ENCODE measurements at places on chromosomes 3 and 15. TPM values are rescaled to one million over a fixed set of nuclear protein-coding genes. Genes with fewer than 3 reads are reported as not detected.

GRCh38 chr3:168096210-168096652 is 507 bp upstream of the GOLIM4 start:
- peak overlapping the region; percentile 83 for H3K4me3 ChIP-seq
- no peak for DNase-seq
- H3K27me3 ChIP-seq = peaks cover 37% of the 10 kb centered on the region
- H3K4me1 ChIP-seq = peaks cover 10% of the 10 kb centered on the region
- H3K27ac ChIP-seq = peak overlapping the region; percentile 86

DNA sequence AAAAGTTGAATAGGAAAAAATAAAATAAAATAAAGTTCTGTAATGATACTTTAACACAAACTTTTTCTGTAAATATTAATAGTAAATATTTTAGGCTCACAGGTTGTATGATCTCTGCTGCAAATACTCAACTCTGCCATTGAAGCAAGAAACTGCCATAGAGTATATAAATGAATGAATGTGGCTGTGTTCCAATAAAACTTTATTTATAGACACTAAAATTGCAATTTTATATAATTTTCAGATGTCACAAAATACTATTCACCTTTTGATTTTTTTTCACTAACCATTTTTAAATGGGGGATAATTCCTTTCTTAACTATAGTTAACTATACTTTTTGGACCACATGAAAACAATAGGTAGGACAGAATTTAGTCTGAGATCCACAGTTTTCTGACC is 16.0 kb downstream of the EIF1B start:
- no peaks in the 10 kb centered on the region for H3K36me3 ChIP-seq
- H3K27ac ChIP-seq = no peak overlapping the region
- H3K4me1 ChIP-seq = peaks cover 3% of the 10 kb centered on the region
- no peak overlapping the region for H3K4me3 ChIP-seq

DNA sequence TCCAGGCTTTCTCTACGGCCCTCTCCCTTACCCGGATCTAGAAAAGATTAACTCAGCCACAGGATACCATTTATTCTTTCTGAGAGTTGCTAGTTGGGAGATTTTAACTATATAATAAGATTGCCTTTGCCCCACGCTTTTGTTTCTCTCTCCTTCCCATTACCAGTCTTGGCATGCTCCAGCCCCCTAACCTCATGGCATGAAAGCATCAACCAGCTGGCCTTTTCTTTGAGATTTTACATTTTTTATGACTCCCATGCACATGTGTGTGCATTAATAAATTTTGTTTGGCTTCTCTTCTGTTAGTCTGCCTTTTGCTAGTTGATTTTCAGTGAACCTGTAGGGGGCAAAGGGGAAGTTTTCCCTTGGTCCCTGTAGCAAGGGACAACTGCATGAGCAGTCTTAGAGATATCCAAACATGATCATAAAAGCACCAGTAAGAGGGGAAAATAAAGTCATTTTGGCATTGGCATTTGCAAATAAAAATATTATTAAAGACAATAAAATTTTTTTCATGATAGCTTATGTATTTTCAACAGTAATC is 73.6 kb downstream of the OXSM start:
- no peaks in the 10 kb centered on the region for H3K4me1 ChIP-seq
- H3K27me3 ChIP-seq = no peaks in the 10 kb centered on the region
- no peak overlapping the region for H3K4me3 ChIP-seq
- no peaks in the 10 kb centered on the region for H3K36me3 ChIP-seq
- DNase-seq = no peak
- no peak overlapping the region for H3K27ac ChIP-seq

GRCh38 chr3:99410789-99411311 is 227.5 kb upstream of the COL8A1 start:
- no peaks in the 10 kb centered on the region for H3K27me3 ChIP-seq
- H3K27ac ChIP-seq = no peak overlapping the region
- H3K4me1 ChIP-seq = no peaks in the 10 kb centered on the region
- H3K36me3 ChIP-seq = no peaks in the 10 kb centered on the region

DNA sequence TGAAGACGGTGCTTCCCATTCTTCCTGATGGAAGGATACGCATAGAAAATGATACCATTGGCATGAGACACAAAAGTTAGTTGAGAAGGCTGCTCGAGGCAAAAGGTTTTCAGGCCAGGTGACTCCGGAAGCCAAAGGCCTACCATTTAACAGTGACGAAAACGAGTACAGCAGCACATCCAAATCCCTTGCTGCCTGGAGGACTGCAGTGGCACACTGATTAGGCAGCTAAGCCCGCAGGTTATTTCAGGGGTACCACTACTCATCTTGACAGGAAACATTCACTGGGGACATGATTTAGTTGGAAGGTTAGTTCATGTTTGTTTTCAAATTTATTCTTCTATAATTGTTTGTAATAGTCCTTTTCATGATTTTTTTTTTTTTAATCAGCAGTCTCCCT is 59.9 kb upstream of the BCHE start:
- no peak overlapping the region for H3K27ac ChIP-seq
- DNase-seq = no peak
- no peaks in the 10 kb centered on the region for H3K36me3 ChIP-seq
- no peak overlapping the region for H3K4me3 ChIP-seq

DNA sequence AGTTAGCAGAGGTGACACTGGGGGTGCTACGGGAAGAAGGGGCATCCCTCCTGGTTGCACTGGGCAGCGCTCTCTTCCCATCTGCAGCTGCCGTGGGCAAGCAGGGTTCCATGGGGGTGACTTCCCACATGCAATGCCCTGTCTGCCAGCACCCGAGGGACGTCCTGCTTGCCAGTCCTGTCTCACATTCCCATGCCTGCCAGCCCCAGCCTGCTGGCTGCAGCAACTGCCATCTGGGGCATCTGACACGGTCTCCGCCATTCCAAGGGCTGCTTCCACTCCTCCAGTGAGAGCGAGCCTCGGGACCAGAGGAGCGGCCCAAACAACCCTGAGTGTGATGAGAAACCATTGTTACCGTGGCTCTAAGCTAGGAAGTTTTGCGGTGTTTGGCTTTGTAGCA is 45.4 kb upstream of the RPL32 start:
- no peak overlapping the region for H3K27ac ChIP-seq
- H3K4me1 ChIP-seq = peaks cover 9% of the 10 kb centered on the region
- H3K4me3 ChIP-seq = no peak overlapping the region
- no peak for DNase-seq
- peaks cover 43% of the 10 kb centered on the region for H3K27me3 ChIP-seq

- DNase-seq = no peak
- no peak overlapping the region for H3K4me3 ChIP-seq
- H3K36me3 ChIP-seq = no peaks in the 10 kb centered on the region
- H3K4me1 ChIP-seq = peaks cover 24% of the 10 kb centered on the region
- H3K27me3 ChIP-seq = peaks cover 9% of the 10 kb centered on the region
Measured at GRCh38 chr3:194091141-194091540, 44.8 kb upstream of the HES1 start.

The SENP7 gene
- 8.1 TPM for total RNA-seq

The CTSH gene
- total RNA-seq = 40.5 TPM

DNA sequence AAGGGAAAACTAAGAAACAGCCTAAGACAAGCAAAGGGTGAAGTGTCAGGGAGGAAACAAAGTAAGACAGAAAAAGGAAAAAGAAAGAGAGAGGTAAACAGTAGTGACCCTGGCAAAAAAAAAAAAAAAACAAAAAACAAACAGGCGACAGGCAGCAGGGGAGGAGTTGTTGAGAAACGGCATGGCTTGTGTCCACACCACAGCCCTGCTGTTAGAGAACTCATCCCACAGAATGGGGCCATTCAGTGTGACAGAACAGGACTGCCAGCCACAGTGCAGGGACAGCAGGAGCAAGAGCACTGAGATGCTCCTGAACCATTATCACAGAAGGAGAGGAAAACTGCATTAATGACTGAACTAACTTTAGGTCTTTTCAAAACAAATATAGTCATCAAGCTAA is 29.7 kb downstream of the MECOM start:
- no peak overlapping the region for H3K4me3 ChIP-seq
- DNase-seq = no peak
- no peak overlapping the region for H3K27ac ChIP-seq
- no peaks in the 10 kb centered on the region for H3K36me3 ChIP-seq

- peaks cover 2% of the 10 kb centered on the region for H3K36me3 ChIP-seq
- H3K4me1 ChIP-seq = peaks cover 4% of the 10 kb centered on the region
Measured at GRCh38 chr3:107555359-107555758, 32.6 kb downstream of the BBX start.

The KBTBD12 gene
- not detected for total RNA-seq

DNA sequence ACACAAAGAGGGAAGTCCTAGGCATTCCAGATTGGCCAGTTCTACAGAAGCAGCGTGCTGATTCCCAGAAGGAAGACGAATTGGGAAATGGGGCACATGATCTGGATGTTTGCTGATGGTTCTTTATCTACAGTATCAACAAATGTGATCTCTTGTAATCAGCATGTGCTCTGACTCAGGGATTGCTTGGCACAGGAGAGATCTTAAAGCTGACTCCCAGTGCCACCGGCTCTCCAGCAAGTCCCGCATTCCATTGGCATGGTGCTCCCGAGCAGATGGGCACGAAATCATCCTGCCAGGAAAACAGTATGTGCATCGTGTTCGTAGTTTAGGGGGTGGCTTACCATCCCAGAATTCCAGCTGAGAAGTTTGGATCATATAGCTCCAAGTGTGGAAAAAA is 259.9 kb upstream of the NR2F2 start:
- no peak overlapping the region for H3K27ac ChIP-seq
- DNase-seq = no peak
- H3K4me3 ChIP-seq = no peak overlapping the region
- no peaks in the 10 kb centered on the region for H3K36me3 ChIP-seq
